ENCODE measurements at places on chromosomes 2 and 18.

DNA sequence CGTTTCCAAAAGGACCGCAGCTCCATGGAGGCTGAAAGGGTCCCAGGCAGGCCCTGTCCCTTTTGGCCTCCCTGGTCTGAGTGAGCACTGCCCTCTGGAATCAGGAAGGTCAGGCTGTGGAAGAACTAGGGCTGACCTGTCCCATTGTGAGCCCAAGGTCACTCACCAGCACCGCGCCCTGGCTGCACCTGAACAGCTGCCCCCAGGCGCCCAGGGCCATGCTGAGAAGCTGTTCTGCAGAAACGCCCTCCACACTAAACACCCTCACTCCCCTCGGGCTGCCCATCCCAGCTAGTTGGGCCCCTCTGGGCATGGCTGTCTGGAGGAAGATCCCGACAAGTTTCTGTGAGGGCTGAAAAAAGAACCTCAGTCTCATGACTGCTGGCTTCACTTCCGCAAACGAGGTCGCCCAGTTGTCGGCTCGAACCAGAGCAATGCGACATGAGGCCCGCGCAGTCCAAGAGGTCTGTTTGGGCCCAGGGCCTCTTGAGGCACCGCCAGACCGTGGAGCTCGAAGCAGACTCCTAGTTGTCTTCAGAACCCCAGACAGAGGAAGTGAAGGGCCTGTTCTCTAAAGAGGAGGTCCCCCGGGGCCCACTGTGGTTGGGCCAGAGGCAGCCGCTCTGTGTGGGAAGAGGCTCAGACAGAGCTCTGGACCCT lies 64.4 kb downstream of the INPP5D start:
- no peak for DNase-seq

- DNase-seq: no peak
These were observed 60.1 kb upstream of the ARL4C start for GRCh38 chr2:234556848-234557573.

DNA sequence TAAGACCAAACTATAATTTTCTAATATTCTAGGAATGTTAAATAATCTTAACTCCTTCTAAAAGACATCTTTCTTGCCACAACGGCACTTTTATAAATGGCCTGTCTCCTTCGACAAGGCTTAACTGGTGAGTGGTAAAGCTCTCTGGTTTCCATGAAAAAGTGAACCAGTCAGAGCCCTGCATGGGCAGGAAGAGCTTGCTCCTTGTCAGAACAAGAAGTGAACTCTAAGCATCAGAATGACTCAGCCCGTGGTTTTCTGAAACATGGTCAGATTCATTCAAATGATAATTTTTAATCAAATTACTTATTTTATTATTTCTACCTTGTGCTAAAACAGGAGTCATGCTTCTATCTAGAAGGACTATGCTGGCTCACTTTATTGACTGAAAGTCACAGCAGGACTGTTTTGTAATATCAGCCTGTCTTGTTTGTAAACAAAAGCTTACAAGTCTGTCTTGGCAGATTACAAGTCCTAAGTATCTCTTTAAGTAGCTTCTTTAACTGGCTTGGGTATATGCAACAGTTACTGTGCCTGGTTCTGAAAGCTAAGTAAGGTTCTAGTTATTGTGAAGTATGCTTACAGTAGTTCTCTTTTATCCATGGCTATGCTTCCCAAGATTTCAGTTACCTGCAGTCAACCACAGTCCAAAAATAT lies 245.4 kb downstream of the NAPG start:
- DNase-seq: no peak

DNA sequence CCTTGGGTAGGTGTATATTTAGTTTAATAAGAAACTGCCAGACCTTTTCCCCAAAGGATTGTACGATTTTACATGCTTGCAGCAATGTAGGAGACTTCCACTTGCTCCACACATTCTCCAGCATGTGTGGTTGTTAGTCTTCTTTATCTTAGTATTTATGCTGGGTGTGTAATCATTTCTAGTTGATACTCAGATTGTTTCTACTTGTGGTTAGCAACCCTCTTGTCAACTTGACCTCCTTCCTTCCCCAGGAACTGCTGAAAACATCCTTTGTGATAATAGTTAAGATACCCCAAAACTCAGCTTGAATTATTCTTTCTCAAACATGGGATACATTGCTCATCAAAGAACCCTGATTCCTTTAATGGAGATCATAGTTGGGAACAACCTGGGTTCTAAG lies 37.2 kb upstream of the CYBRD1 start:
- DNase-seq: no peak

- DNase-seq: no peak
These were observed 120.2 kb downstream of the LPIN1 start for GRCh38 chr2:11866358-11867335.

DNA sequence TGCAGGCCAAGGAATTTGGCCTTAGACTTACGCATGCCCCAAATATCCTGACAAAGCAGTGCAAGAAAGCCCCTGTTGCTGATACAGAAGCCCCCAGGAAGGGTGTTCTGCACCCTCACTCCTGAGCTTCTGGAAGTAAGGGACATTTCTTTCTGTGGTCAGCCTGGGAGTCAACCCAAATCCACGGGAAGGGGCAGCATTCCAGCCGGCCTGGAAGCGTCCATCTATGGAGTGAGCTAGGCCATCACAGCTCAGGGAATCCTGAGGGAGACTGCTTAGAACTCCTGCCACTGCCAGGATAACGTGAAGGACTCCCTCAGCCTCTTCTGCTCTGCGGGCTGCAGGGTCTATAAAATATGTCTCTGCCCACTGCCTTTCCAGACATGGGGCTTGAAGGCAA lies 173.9 kb downstream of the ANAPC1 start:
- no peak for DNase-seq

GRCh38 chr2:218860950-218861381 lies 1.4 kb downstream of the WNT6 start:
- DNase-seq: no peak

DNA sequence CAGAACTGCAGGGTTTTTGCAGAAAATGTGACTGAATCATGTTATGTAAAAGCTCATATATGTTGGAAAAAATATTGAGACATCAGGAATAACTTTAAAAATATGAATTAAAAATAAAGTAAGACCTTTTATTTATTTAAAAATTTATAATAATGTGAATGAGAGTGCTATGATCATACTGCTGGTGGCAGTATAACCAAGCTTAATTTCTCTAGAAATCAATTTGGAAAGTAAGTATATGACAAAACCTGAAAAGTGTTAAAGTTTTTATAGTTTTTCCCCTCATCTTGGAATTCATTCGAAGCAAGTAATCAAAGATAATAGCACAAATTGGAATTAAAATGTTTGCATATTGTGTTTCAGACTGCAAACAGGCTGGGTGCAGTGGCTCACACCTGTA lies 7.5 kb downstream of the SLC39A10 start:
- DNase-seq: no peak

DNA sequence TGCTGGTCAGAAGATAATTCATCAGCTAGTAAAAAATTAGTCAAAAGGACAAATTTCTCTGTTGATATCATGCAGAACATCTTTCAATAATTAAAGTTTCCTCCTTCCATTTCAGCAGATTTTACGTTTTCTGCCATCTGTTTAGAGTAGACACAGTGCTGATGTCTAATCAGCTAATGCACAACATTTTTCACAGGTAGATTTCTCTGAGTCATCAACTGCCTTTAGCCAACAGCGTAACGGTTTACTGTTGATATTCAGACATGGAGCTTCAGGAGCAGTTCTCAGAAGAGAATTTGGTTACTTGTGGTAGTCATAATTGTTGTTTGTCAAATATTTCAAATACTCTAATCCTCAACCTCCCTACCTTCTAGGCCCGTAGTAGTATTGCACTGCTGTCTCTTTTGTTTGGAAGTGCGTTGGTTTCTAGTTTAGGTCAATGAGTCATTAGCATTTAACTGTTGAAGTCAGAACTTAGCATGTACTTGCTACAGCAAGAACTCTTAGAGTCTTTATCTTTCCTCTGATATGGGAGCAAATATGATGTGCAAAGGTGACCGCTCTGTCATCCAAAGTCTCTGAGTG lies 86.8 kb upstream of the TFPI start:
- no peak for DNase-seq

DNA sequence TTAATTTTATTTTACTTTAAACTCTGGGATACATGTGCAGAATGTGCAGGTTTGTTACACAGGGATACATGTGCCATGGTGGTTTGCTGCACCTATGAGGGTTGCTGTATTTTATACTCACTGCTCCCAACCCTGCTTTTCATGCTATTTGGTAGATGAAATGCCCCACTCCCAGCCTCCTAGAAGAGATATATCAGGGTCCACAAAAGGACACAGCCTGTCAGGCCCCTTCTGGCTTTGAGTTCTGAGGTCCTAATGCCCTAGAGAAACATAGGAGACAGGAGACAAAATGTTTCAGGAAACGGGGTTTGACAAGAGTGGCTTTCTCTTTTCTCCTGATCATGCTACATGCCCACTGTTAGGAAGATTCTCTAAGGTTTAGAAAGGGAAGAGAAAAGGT lies 27.1 kb upstream of the SOX11 start:
- DNase-seq: no peak

GRCh38 chr2:18745431-18746272 lies 156.3 kb upstream of the NT5C1B start:
- no peak for DNase-seq

DNA sequence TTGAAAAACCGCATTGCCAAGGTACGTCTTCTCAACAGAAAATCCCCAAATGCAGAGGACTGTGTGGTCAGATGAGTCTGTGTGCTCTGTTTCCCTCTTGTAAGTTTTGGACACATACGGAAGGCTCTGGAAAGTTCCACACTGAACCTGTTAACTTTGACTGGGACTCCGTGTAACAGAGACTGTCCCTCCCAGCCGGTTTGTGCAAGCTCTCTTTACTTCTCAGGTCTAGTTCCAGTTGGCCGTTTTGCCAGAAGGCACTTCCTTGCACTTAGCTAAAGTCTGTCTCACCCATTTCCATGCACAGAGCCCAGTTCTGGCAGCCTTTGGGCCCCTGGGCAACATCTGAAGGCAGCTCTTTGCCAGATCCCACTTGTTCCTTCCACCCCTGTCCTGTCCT lies 22.0 kb downstream of the EFHD1 start:
- no peak for DNase-seq

GRCh38 chr2:160105366-160105765 lies 43.0 kb upstream of the PLA2R1 start:
- DNase-seq: no peak

DNA sequence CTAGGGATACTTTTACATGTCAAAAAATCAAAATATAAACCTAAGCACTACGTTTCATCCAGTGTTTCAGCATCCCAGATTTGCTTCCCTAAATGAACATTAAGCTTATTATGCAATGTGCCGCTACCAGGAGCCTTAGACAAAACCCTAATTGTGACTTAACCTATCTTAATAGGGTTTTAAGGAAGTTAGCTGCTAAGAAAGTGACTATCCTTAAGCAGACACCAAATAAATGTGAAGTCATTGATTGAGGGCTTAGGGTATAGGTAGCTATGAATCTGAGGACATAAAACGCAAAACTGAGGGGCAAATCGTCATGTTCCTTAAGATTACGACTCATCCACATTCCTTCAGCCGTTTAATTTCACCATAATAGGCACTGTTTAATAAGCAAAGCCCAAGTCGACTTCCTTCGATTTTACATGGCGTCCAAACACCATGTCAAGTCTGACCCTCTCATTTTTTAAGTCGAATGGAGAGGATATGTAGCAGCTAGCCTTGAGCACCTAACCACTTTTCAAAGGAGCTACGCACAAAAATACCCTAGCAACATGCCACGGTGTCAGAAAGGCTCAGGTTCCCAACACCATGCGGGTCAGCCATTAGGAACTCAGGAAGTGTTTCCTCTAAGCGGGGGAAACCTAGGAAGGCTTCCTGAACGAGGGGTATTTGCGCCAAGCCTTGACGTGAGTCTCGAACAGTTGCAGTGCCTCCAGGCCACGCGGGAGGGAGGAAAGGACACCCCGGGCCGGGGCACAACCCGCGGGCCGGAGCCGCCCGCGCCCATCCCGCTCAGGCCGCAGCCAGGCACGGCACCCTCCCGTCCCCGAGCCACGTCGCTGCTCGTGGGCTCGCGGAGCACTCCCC lies 1.0 kb downstream of the HDLBP start:
- no peak for DNase-seq

DNA sequence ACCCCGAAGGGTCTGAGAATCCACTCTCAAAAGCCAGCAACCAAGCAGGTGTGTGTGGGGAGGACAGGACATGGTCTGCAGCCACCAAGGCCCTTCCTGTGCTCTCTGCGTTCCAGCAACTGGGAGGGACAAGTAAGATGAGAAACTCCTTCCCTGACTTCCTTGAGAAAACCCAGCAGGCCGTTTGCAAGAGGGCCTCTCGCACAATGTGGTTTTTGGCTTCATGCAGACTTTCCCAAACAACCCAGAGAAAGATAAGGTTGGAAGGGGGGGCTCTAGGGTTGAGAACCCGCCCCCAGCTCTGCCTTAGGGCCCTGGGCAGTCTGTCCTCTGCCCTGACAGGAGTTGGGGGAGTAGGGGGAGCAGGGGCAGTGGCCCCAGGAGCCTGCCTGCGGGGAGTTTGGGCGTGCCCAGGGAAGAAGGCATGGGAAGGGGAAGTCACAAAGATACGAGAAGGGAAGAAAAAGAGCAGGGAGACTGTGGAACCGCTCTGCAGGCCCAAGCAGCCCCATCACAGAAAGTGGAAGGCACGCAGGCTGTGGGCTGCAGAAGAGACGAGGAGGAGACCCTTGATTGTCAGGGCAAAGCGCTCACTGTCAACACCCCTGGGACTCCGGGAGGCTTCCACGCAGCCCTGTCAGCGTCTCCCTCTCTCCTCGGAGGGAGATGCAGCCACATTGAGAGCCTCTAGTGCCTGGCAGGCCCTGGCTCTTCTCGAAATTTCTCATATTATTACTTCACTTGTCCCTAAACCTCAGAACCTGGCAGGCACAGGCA lies 99.8 kb downstream of the SMAD7 start:
- no peak for DNase-seq

GRCh38 chr18:32470460-32470713 lies 295 bp downstream of the GAREM1 start:
- no peak for DNase-seq

GRCh38 chr2:150178591-150178990 lies 308.9 kb downstream of the RND3 start:
- DNase-seq: no peak

DNA sequence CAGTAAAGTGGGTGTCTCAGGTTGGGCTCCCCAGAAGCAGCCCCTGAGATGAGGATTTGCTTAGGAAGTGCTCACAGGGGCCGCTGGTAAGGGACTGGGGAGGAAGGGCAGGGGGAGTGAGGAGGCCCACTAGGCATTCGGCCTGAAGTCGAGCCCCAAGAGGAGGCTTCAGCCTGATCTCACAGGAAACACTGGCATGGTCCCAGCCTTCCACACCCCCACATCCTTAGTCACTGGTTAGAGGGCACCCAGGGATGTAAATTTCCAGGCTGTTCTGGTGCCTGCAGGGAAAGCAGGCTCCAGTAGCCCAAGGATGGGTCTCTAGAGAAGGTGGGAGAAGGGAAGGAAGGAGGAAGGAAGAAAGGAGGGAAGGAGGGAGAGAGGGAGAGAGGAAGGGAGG lies 22.4 kb upstream of the KCNK3 start:
- no peak for DNase-seq

GRCh38 chr2:41598161-41598894 lies 449.5 kb upstream of the PKDCC start:
- DNase-seq: no peak

DNA sequence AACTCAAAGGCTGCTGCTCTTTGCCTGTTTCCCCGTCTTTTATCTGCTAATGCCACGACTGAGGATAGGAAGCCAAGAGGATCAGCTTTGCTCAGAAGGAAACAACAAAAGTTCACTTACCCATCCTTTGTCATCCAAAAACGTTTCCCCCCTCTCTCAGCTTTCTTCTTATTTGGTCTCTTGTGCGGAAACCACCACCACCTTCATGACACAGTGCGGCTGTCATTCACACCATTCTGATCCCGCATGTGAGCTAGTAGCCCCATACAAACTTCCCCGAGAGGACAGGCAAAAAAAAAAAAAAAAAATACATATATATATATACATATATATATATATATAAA lies 656 bp downstream of the LRRTM4 start:
- DNase-seq: no peak

Data from CD4-positive, alpha-beta T cell treated with Interferon alpha-2 for 1 hour (primary cell).